ENCODE measurements at places on chromosomes 7 and 10.
A peak's percentile ranks its signal among the peaks of the same experiment; 100 is the strongest.

GRCh38 chr7:16914771-16915170 is 33.0 kb upstream of the AGR3 start:
- DNase-seq = no peak

DNA sequence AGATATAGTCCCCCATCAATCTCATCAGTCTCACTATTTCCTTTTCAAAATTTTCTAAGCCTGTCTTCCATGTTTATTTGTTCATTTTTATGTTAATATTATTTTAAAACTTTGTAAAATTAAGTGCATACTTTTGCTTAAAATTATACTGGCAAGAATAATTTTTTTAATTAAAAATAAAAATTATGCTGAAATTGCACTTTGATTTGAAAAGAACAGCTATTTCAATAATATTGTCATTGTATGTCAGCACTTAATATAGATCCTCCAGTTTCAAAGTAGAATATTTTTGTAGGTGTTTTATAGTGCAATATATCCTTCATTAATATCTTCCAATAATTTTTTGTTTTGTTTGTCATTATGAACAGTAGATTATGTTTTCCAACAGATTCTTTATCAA is 99.0 kb upstream of the MAGI2 start:
- DNase-seq = no peak

- no peak for DNase-seq
These were observed 34.5 kb downstream of the LYZL1 start for GRCh38 chr10:29323367-29323766.

- DNase-seq = peak; percentile 22
These were observed 91.5 kb downstream of the ARID5B start for GRCh38 chr10:61992671-61993668.

- no peak for DNase-seq
These were observed 97.1 kb downstream of the JCAD start for GRCh38 chr10:29962166-29962850.

All from NCI-H1092 treated with DMSO at 0.1 percent for 48 hours (cell line).